ENCODE measurements at places on chromosomes 12 and 14. TPM values are rescaled to one million over a fixed set of nuclear protein-coding genes. Genes with fewer than 3 reads are reported as not detected.

GRCh38 chr12:120822832-120823503 lies 81.2 kb downstream of the SPPL3 start:
- DNase-seq, result no peak
- no peak overlapping the region for H3K27ac ChIP-seq
- no peaks in the 10 kb centered on the region for H3K27me3 ChIP-seq
- no peaks in the 10 kb centered on the region for H3K4me1 ChIP-seq
- no peaks in the 10 kb centered on the region for H3K36me3 ChIP-seq

DNA sequence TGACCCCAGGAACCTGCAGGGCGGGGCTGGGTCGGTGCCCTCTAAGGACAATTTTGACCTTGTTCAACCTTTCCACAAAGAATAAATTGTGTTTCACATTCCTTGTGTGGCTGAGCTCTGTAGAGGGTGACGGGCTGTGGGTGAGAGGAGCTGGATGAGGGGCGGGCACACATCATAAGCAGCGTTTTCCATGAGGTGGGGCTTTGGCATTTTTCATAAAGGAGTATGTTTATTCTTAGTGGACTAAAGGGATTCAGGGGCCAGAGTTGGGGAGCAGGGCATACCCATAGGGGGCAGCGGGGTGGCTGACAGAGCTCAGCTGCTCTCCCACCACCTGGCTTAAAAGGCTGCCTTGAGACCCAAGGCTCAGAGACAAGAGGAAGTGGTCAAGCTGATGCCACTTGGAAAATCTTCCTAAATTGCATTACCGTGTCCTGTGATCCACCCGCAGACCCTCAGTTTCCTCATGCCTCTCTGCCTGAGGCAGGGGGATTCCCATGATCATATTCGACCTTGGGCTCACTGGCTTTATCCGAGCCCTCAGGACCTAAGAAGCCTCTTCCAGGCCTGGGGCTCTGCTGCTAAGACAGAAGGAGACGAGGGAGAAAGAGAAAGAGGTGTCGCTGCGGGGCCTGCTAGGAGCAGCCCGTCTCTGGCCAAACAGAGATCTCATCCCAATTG lies 11.4 kb downstream of the MMP14 start:
- DNase-seq, result no peak
- H3K36me3 ChIP-seq, result peaks cover 41% of the 10 kb centered on the region
- H3K4me1 ChIP-seq, result peaks cover 62% of the 10 kb centered on the region
- H3K27me3 ChIP-seq, result no peaks in the 10 kb centered on the region
- H3K27ac ChIP-seq, result peak overlapping the region; percentile 87

DNA sequence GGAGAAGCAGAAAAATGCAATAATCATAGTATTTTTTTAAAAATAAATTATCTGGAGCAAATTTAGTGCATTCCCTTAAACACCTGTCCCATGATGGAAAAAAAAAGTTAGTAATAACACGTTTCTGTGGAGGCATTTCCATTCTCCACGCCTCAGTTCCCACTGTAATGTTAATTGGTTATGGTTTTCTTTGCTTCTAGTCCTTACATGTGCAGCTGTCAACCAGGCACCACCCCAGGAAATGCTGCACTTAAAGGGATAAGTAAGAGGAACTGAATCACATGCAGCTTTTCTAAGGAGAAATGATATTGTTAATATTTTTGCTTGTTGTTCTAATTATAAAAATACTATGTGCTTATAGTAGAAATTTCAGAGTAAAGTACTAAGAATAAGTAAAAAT lies 240.3 kb downstream of the ZFP36L1 start:
- H3K27me3 ChIP-seq, result no peaks in the 10 kb centered on the region
- peaks cover 48% of the 10 kb centered on the region for H3K4me1 ChIP-seq
- no peak overlapping the region for H3K4me3 ChIP-seq
- peak; percentile 57 for DNase-seq
- no peaks in the 10 kb centered on the region for H3K36me3 ChIP-seq

DNA sequence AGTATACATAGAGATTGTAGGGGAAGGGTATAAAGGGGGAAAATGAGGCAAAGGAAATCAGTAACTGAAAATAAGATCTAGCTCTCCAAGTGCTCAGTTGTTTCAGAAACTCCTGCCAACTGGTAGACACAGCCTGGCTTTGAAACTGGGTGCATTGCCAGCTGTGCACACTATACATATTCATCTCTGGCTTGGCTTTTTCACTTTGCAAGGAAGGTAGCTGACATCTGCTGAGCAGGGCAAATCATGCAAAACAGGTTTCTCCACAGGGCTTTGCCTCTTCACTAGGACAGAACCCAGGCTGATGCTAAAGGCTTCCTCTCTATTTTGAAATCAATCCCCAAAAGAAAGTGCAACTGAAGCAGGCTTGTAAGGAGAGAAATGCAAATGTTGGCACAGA lies 101.5 kb downstream of the HELB start:
- no peak overlapping the region for H3K4me3 ChIP-seq
- H3K4me1 ChIP-seq, result no peaks in the 10 kb centered on the region
- H3K27me3 ChIP-seq, result no peaks in the 10 kb centered on the region
- no peak overlapping the region for H3K27ac ChIP-seq
- DNase-seq, result no peak
- no peaks in the 10 kb centered on the region for H3K36me3 ChIP-seq

- no peaks in the 10 kb centered on the region for H3K4me1 ChIP-seq
- H3K36me3 ChIP-seq, result peaks cover 44% of the 10 kb centered on the region
- no peak for DNase-seq
- H3K27me3 ChIP-seq, result no peaks in the 10 kb centered on the region
- H3K27ac ChIP-seq, result no peak overlapping the region
These were observed 27.1 kb downstream of the AACS start for GRCh38 chr12:125092108-125092871.

DNA sequence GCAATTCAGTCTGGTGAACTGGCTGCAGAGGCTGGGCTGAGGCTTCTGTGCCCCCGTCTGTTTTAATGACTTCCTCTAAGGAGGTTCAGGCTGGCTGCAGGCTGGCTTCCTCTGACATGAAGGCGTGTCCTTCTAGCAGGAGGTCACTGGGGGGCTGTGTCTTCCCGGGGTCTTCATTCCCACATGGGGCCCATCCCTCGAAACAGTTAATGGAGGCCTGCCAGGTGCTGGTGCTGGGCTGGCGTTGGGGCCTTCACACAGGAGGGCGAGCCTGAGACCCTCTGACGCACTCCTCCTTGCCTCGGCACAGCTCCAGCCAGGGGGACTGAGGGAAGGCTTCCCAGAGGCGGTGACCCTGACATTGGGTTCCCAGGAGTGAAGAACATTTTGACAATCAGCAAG lies 57.7 kb upstream of the DLK1 start:
- H3K4me1 ChIP-seq, result no peaks in the 10 kb centered on the region
- H3K27ac ChIP-seq, result no peak overlapping the region
- no peaks in the 10 kb centered on the region for H3K36me3 ChIP-seq
- H3K4me3 ChIP-seq, result no peak overlapping the region

GRCh38 chr12:119589097-119589496 lies 4.5 kb upstream of the TMEM233 start:
- no peaks in the 10 kb centered on the region for H3K4me1 ChIP-seq
- DNase-seq, result no peak
- H3K36me3 ChIP-seq, result no peaks in the 10 kb centered on the region

- H3K4me3 ChIP-seq, result no peak overlapping the region
- no peaks in the 10 kb centered on the region for H3K27me3 ChIP-seq
- no peaks in the 10 kb centered on the region for H3K36me3 ChIP-seq
- peak; percentile 46 for DNase-seq
- no peak overlapping the region for H3K27ac ChIP-seq
These were observed 321.9 kb upstream of the RTL1 start for GRCh38 chr14:101225157-101226152.

Gene BDKRB2
- 7.9 TPM for total RNA-seq

Gene DLGAP5
- not detected for total RNA-seq

Gene PPFIBP1
- total RNA-seq, result 56.4 TPM

Gene TMTC1
- 176 TPM for total RNA-seq

Measured in ascending aorta (tissue), 2 donors.